ENCODE measurements at places on chromosomes 5 and 9.

DNA sequence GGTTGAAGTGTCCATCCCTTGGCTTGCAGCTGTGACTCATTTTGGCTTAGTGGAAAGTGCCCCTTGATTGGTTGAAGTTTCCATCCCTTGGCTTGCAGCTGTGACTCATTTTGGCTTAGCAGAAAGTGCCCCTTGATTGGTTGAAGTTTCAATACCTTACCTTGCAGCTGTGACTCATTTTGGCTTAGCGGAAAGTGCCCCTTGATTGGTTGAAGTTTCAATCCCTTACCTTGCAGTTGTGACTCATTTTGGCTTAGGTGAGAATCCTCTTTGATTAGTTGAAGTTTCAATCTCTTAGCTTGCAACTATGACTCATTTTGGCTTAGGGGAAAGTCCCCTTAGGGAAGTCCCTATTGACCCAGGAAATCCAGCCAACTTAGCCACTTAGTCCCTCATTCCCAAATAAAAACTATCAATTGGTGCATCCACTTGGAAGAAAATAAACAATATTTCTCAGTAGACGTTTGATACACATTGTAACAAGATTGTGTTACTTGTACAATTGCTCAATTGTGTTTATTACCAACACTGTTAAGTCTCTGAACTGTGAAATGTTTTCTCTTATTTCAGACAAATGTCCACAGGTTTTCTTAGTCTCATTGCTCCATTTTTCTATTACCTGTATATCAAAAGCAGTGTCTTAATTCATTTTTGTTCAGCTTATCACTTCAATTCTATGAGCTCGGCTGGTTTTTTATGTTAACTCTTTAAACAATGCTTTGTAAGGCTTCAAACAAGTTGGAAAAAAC lies 2308.8 kb upstream of the ACO1 start:
- DNase-seq = peak; percentile 4

- DNase-seq = peak; percentile 69
Observed at GRCh38 chr5:141664733-141665461, 13.7 kb upstream of the FCHSD1 start.

DNA sequence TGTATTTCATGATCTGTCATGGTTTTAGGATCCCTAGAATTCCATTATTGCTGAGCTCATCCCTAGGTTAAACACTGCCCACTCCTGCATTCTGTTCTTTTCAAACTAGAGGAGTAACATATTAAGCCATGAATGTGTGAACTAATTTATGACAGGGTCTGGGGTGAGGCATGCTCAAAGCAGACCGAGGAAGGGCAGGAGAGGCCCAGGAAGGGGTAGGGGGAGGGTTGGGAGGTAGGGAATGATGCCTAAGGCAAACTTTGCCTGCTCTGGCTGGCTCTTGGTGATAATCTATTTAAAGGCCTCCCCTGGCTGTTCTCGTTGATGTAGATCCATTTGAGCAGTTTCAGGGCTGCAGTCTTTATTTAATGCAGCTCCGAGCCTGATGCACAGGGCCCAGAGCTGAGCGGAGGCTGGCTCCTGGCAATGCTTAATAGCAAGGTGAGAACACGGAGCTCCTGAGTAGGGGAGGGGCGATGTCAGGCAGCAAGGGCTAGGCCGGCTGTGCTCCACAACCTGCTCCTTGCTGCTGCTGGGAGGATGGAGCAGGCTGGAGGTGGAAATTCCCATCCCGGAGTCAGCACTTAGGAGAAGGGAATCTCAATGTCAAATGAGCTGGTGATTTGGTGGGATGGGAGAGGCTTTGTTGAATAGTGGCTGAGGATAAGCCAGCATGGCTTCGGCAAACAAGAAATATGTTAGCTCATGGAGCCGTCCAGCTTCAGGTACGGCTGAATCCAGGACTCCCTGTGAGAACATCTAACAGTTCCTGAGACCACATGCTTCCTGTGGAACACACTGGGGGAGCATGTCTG lies 73.2 kb upstream of the UNC5A start:
- DNase-seq = no peak

DNA sequence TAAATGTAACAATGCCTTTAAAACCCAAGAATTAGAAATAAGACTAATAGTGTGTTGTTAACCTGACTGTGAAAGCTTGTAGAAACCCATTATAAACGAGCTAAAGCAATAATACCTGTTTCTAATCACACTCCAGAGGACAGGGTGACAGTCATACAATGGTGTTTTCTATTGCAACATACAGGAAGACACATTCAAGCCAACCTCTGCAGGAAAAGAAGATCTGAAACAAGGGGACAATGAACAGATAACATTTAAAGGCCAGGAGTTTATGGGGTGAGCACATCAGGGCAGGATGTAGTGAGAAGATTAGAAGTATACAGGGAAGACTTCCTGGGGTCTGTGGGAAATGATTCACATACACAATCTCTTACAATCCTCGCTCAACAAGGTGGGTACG lies 13.8 kb downstream of the BARHL1 start:
- DNase-seq = no peak

DNA sequence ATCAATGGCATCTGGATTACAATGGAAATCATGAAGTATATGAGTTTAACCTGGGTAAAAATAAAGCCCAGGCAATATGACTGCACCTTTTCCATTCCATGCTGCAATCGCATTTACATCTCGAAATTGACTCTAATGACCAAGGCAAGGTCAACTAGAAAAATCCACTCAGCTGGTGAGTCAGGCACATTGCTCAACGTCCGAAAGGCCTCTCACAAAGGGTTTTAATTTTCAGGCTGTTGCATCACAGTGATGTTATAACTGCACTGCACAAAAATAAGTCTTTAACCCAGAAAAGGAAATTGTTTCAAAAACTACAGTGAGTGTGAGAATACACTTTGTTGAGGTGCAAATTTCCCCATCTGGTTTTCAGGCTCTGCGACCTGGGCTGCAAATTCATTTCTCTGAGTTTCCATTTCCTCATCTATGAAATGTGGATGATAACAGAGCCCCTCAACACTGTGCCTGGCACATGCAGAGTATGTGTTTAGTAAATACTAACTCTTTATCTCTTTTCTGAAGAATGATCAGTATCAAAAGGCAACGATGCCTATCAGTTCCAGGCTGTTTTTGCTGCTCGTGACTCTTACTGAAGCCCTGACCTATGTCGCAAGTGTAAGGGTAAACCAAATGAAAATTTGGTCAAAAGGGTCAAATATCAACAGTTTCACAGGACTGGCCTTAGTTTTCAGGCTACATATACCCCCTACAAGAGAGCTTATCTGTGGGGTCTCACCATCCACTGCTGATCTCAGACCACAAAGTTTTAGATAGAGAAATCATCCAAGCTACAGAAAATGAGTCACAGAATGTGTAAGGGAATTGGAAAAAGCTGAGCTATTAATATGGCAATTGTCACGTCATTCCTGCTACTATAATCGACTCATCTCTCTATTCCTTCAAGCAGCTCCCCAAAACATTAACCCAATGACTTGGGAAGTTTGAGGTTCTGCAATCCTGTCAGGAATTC lies 4.1 kb downstream of the NFIL3 start:
- no peak for DNase-seq
